Renal cortical epithelial cell (primary cell): ENCODE measurements at places on chromosomes 2 and 18. TPM values are rescaled to one million over a fixed set of nuclear protein-coding genes. Genes with fewer than 3 reads are reported as not detected.

RAB6C gene
- total RNA-seq = not detected in 2 replicates

ERICH2 gene
- 1.0 TPM in 1 of 2 replicates, not detected in the other for total RNA-seq

IL1RN gene
- total RNA-seq = 1.6 TPM in 1 of 2 replicates, not detected in the other

CYRIA gene
- 9.2 and 11.6 TPM in 2 replicates for total RNA-seq

DTNA gene
- total RNA-seq = 10.4 and 21.1 TPM in 2 replicates

SLC35F5 gene
- total RNA-seq = 381 and 427 TPM in 2 replicates

DNA sequence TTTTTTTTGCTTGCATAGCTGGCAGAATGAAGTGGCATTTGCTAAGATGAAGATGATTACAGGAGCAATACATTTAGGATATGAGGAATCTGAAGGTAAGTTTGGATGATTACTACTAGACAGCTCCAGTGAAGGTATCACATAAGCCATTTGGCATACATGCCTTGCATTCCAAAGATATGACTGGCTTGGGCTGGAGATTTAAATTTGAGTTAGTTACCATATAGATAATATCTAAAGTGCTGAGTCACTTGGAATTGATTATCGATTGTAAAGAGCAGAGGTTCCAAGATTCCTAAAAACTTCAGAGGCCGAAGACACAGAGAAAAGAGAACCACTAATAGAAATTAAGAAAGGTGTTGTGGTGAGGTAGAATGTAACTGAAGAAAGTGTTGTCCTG, 1026.4 kb downstream of the DSC3 start:
- no peak for DNase-seq

- DNase-seq = no peak
Observed at GRCh38 chr2:121605820-121606733, 43.2 kb downstream of the CLASP1 start.

DNA sequence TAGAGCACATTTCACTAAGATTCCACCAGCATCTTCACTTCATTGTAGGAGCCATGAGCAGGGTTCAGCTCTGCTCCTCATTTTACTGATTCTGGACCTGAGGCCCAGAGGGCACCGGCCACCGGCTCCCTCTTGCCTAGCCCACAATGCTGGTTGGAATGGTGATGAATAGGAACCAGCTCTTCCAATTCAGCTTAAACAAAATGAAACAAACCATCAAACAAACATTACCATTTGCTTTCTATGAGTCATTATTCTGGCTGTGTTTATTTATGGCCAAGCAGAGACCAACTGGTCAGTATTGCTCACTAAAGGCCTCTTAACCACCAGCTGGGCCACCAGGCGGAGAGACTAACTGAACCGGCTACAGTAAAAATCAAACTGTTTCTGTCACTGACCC, 176.7 kb downstream of the MTX2 start:
- peak; percentile 89 for DNase-seq

DNA sequence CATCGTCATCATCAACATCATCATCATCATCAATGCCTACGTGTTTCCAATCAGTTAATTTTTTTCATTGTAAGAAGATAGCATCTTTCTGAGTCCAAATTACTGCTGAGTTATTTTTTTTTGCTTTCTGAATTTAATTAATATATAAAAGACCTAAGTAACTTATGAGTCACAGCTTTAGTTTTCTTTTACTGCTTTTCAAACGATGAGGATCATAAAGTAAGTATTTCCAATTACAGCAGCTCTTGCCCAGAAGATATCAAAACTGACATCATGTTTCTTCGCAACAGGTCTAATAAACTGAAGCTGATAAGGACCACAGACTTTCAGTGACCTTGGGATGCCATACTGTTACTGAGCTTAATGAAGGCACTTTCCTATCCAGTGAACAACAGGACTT, 442.2 kb downstream of the DSEL start:
- no peak for DNase-seq

- DNase-seq = no peak
Observed at GRCh38 chr2:149036507-149037293, 1.8 kb upstream of the LYPD6B start.

- DNase-seq = no peak
Observed at GRCh38 chr2:97911206-97911921, 84.4 kb downstream of the TMEM131 start.

DNA sequence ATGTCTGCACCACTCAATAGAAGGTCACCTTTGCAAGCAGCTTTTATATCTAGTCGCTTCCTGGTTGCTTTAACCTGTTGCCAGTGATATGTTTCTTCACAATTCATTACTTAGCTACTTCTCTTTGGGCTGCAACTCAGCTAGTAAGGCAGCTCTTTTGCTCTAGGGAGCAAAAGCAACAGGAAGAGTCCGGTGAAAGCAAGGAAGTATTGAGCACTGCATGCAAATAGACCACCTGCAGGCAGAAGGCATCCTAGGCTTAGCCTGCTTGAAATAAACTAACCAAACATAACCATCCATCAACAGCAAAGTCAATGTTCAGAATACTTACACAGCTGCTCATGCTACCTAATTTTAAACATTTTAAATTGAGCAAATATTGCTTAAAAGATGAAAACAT, 529.2 kb upstream of the LINC00305 start:
- DNase-seq = no peak

GRCh38 chr2:179884193-179884592, 22.8 kb upstream of the ZNF385B start:
- no peak for DNase-seq

GRCh38 chr2:188485496-188485895, 193.8 kb downstream of the GULP1 start:
- DNase-seq = peak; percentile 97
